ENCODE measurements at places on chromosomes 2 and 18. TPM values are rescaled to one million over a fixed set of nuclear protein-coding genes. Genes with fewer than 3 reads are reported as not detected.

Gene ZNF513
- 11.8 TPM for polyA plus RNA-seq

Gene SCN9A
- 0.27 TPM for polyA plus RNA-seq

Gene LYPD6B
- not detected for polyA plus RNA-seq

Gene FAM228A
- polyA plus RNA-seq: 0.50 TPM

Gene GCG
- polyA plus RNA-seq: not detected

Gene OSR1
- polyA plus RNA-seq: 6.0 TPM

Gene TXNDC2
- polyA plus RNA-seq: 0.03 TPM

Gene VWA3B
- 0.12 TPM for polyA plus RNA-seq

DNA sequence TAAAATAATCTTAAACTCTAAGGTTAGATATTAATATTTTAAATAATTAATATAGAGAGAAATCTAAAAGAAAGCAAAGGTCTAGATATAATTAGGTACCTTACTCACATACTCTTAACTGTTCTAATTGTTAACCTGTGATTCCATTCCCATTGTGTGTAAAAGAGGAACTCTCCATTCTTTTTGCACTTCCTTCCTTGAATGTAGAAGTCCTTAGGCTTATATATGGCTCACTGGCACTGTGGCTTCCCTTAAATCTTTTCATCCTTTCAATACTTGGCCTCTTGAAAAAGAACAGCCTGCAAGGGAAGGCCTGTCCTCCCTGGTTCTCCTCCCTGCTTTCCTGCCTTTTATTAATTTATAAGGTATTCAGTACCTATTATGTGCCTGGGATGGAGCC lies 182.8 kb upstream of the FOSL2 start:
- no peak for DNase-seq

DNA sequence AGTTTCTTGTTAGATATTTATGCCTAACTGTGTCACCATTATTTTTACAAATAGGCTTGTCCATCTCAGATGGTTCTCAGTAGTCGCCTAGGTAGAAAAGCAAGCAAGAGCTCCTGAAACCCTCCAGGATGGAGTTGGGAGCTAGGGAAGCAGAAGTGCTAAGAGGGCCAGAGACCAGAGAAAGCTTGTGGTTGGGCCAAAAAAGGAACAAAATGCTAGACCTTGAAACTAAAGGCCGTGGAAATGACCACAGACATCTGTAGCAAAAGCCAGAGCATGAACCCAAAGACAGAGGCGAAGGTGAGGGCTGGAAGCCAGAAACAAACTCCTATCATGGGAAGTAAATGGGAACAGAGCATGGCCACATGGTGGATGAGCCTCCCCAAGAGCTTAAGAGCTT lies 29.9 kb upstream of the RMDN2 start:
- no peak for DNase-seq

GRCh38 chr18:59957957-59958356 lies 58.2 kb downstream of the PMAIP1 start:
- DNase-seq: peak; percentile 66

DNA sequence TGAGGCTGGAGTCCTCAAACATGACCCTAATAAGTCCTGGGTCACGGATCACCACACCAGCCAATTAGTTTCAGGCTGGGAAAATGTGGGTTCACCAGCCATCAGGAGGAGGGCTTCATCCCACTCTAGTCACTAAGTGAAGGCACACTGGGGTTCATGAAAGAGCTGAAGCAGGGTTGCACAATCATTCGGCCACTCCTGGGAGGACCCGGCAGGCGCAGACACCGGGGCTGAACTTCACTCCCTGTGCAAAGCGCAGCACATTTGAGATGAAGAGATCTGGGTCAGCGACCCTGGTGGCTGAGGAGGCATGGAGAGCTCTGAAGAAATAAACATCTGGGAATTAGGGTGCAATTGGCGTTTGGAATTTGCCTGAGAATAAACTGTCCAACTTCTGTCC lies 684.4 kb upstream of the SALL3 start:
- no peak for DNase-seq

GRCh38 chr2:231344851-231345250 lies 50.7 kb upstream of the B3GNT7 start:
- DNase-seq: no peak

DNA sequence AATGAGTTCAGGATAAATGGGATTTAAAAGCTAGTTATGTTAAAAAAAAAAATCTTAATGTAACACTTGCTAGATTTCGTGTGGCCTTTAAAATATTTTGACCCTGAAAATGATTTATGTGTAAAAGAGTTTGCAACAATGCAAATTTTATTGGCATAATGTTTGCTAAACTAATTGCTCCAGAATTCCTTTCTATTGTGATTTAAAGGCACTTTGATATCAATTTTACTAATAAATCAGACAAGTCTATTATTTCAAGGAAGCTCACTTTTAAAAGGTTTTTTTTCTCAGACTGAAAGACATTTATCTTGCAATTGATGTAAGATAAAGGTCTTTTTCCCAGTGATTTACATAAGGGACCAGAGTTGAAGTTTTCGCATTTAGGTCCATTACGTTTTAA lies 17.5 kb downstream of the AP1S3 start:
- DNase-seq: no peak

GRCh38 chr18:56672391-56672790 lies 21.2 kb downstream of the WDR7 start:
- no peak for DNase-seq

DNA sequence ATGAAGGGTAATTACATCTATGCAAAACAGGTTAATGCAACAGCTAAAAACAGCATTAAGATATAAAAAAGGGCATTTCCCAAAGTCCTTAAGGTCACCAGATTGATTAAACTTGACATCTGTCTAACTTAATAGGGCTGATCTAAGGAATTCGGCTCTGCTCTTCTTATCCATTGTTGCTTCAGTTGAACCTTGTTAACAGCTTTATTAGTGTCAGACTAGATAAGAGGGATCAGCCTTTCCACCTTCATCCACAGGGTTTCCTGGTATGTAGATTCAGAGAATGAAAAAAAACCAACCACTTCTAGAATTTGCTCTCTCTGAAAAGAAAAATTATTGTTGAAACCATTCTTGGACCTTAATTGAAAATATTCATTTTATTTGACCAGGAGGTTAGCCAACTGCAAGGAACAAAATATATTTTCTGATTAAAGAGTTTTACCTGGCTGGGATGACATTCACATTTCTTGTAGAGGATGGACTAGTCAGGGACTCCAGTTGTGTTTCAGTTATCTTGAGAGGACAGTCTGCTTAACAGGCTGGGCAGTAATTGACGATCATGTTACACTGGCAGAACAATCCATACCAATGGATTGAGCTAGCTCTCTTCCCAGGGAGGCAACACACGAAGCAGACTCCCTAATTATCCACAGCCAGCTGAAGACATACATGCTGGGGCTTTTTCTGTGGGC lies 357.4 kb upstream of the ACVR2A start:
- DNase-seq: no peak

- DNase-seq: no peak
Measured at GRCh38 chr2:147031897-147032296, 812.9 kb upstream of the ACVR2A start.

DNA sequence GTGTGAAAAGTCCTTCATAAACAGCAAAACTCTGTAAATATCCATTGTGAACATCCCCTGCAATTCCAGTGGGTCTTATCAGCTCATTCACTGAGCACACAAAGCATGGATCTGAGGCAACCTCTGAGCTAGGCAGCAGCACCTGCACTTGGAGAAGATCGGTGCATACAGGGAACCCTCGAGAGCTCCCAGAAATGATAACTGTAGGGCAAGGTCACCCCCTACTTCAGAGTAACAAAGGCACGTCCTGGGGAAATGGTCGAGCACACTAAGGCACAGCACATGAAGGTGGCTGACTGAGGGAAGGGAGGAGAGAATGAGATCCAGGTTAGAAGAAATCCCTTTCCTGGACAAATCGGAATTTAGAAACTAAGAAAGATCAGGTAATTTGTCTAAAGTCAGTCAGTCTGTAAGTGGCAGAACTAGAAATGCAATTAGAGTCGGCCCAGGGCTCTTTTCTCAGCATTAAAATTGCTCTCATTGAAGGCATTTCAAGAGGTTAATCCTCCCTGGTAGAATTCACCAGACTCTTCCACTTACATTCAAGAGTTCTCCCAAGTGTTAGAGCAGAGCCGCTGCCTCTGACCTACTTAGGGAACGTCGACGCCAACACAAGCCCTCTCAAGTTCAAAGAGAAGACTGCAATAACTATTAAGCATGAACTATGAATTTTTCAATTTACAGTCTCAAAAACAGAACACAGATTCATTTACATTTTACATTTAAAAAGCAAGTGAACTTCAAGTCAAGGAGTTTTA lies 45.9 kb downstream of the PXDN start:
- no peak for DNase-seq

DNA sequence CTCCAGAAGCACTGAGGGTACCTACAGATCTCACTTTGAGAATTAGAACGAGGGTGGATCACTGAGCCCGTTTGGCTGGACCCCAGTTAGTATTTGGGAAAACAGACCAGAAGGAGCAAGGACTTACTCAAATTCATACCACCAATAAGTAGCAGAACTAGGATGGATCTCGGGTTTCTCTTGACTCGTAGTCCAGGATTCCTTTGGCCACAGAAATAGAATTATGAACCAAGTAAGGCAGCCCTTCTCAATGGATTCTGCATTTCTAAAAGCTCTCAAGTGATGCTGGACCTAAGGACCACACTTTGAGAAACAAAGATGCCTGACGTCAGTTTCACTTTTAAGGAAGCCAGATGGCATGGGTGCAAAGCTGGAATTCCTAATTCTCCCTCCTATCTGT lies 153.0 kb downstream of the KLHL29 start:
- no peak for DNase-seq

GRCh38 chr2:3681625-3682024 lies 21.8 kb upstream of the DCDC2C start:
- DNase-seq: no peak

GRCh38 chr2:143026411-143027054 lies 102.7 kb upstream of the ARHGAP15 start:
- peak; percentile 35 for DNase-seq

DNA sequence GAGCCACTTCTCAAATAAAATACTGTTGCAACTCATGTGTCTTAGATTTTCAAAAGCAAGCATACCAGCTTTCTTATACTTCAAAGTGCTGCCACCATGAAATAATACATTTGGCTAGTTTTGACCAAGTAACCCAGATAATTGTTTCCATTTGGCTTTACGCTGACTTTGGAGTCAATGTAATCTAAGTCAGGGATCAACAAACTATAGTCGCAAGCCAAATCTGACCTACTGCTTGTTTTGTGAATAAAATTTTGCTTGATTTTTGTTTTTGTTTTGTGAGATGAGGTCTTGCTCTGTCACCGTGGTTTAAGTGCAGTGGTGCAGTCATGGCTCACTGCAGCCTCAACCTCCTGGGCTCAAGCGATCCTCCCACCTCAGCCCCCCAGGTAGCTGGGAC lies 65.0 kb downstream of the OXER1 start:
- DNase-seq: no peak

DNA sequence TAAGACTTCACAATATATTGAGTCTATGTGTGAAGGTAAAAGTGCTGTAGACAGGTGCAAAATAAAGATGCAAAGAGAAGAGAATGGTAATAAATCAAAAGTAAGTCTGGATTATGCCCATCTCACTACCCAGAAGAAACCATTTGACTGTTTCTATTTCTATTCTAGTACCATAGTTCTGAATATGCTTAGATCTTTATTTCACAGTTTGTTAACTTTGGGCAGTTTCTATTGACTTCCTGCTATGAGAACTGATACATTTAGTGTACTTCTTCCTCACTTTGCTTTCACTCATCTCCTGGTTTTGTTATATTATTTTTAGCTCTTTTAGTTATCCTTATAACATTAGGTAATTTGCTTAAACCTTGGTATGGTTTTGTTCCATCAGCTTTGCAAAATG lies 94.9 kb downstream of the HS1BP3 start:
- DNase-seq: no peak

DNA sequence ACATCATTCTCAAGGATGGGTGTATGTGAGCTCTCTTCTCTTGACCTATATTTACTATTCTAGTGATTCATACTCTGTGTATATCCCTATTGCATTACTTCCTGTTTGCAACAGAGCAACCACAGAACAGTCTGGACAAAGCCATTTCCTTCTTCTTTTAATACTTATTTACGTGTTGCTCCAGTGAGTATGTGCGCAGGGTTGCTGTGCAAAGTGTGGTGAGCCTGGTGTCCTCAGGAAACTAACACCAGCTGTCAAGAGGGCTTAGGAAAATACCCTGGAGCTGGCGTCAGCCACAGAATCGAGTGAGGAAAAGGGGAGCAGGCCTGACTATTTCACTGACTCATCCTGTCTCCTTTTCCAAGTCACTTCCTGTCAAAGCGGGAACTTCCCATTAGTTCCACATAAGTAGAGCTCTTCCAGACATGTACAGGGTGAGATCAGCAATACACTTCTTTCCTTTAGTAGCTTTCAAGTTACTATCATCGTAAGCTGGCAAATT lies 214.1 kb upstream of the COPS8 start:
- DNase-seq: peak; percentile 41

Measured in heart left ventricle (tissue), 16 donors.